Activated CD4-positive, alpha-beta T cell treated with anti-CD3 and anti-CD28 coated beads, Interleukin-2, amount 10 ng/mL, durations not matched to agents 7 days and 5 days (primary cell): ENCODE measurements at places on chromosomes 5 and 9.

- peaks cover 12% of the 10 kb centered on the region for H3K4me1 ChIP-seq
- H3K4me3 ChIP-seq = no peak overlapping the region
- no peak overlapping the region for H3K27ac ChIP-seq
- DNase-seq = no peak
- no peaks in the 10 kb centered on the region for H3K36me3 ChIP-seq
- H3K27me3 ChIP-seq = peaks cover 90% of the 10 kb centered on the region
These were observed 5.7 kb downstream of the NR6A1 start for GRCh38 chr9:124765439-124765835.

DNA sequence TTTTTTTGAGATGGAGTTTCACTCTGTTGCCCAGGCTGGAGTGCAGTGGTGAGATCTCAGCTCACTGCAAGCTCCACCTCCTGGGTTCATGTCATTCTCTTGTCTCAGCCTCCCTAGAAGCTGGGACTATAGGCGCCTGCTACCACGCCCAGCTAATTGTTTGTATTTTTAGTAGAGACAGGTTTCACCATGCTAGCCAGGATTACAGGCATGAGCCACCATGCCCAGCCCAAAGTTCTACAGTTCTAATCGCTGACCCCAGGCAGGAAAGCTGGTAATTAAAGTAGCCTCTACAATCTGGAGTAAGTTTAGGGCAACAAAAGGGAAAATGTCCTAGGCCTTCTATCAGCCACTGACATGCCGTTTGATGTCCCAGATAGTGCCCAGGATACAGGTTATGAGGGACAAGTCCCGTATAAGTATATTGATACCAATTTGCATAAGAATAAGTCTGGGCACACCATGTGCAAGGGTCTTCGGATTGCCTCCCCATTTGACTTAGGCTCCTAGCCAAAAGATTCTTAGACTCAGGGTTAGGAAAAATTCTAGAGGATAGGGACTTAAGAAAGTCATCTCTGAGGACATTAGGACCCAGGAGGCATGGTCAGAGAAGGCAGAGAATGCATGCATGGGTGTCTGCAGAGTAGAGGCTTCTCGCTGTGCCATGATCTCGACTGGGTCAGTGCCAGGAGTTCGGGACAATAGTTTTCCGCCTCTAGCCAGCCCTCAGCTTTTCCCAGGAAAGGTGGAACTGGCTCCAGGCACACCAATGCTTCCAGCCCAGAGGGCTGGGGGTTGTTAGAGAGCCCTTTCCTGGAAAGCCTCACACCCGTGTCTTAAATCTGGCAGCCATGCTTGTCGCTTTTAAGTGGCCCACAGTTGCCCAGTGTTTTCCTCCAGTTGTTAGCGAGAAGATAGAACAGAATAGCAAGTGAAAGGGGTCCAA, 1111.1 kb downstream of the TAF11L14 start:
- H3K4me1 ChIP-seq = peaks cover 57% of the 10 kb centered on the region
- peaks cover 21% of the 10 kb centered on the region for H3K36me3 ChIP-seq
- peak overlapping the region; percentile 97 for H3K27ac ChIP-seq
- DNase-seq = peak; percentile 43
- H3K27me3 ChIP-seq = no peaks in the 10 kb centered on the region

- no peak for DNase-seq
- no peak overlapping the region for H3K27ac ChIP-seq
- no peaks in the 10 kb centered on the region for H3K4me1 ChIP-seq
- H3K27me3 ChIP-seq = no peaks in the 10 kb centered on the region
These were observed 199.7 kb downstream of the NNT start for GRCh38 chr5:43802651-43803050.

DNA sequence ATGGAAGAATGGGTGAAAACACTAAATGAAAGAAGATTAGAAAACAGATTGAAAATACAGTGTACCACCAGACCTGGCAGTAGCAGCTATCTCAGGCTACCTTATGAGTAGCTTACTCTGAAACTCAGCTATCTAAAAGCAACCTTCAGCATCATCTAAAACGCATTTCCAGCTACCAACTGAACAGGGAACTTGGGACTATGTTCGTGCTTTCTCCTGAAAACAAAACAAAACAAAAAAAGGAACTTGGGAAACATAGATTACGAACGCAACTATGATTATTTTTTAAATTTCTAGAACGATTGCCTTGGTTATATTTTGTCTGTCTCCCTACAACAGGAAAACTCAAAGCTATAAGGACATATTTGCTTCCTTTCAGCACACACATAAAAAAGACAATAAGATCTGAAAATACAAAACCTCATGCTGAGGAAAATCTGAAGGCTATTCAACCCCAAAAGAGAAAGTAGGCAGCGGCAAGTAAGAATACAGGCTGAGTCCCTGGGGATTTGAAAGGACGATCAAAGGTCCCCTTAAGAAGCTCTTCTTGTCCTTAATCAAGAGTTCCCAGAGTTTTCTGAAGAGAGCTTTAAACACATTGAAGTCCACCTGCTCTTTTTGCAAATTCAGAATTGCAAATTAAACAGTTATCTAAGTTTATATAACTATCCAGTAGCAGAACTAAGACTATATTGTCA, 53.4 kb downstream of the OR2K2 start:
- no peaks in the 10 kb centered on the region for H3K36me3 ChIP-seq
- no peak overlapping the region for H3K27ac ChIP-seq

GRCh38 chr5:135005076-135005475, 29.0 kb downstream of the PITX1 start:
- H3K27ac ChIP-seq = no peak overlapping the region
- no peaks in the 10 kb centered on the region for H3K36me3 ChIP-seq
- no peak overlapping the region for H3K4me3 ChIP-seq
- H3K27me3 ChIP-seq = no peaks in the 10 kb centered on the region
- no peak for DNase-seq
- H3K4me1 ChIP-seq = no peaks in the 10 kb centered on the region

DNA sequence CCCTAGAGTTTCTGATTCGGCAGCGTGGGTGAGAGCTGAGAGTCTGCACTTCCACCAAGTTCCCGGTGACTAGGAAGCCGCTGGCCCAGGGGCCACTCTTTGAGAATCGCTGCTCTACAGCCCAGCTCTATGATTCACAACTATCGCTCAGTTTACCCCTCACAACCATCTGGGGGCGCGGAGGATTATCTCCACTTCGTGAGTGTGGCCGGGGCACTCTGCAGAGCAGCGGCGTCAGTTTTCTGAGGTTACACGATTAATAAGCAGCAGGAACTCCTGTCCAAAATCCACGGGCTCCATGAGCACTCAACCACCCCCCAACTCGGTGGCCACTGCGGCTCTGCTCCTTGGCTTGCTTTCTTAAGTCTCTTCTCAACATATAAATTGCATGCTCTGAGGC, 19.3 kb downstream of the CORO2A start:
- no peaks in the 10 kb centered on the region for H3K36me3 ChIP-seq
- no peaks in the 10 kb centered on the region for H3K27me3 ChIP-seq
- no peak overlapping the region for H3K27ac ChIP-seq
- peaks cover 21% of the 10 kb centered on the region for H3K4me1 ChIP-seq
- no peak for DNase-seq

DNA sequence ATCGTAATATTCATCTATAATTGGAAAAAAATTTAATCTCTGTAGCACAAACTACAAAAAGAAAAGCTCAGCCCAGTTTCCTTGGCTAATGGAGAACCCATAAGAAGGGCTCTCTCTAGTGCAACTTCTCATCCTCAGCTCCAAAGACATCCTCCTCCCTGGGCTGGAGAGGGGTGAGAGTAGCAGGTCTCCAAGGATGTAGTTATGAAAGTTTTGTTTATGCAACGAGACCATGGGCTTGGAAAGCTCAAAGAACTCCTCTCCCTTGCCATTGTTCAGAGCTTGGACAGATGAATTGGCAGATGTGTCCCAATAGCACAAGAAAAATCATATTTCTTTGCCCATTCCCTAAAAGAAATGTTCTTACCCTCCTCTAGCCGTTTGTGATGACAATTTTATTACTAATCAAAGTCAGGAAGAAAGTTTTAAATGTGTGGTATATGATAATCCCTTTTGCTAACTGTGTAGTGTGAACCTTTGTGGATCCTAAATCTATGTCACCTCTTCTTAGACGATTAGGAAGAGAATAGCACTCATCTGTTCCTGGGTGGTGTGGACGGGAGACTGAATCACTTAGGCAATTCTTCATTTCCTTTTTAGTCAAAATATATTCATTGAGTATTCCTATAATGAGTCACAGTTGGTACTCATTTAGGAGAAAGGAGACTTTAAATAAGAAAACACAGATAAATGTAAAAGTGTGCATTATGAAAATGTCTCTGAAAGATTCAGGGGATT, 52.2 kb downstream of the GARNL3 start:
- no peaks in the 10 kb centered on the region for H3K4me1 ChIP-seq
- H3K27me3 ChIP-seq = peaks cover 14% of the 10 kb centered on the region
- H3K4me3 ChIP-seq = no peak overlapping the region
- DNase-seq = no peak

GRCh38 chr5:134345996-134346395, 21.0 kb downstream of the CDKL3 start:
- H3K4me1 ChIP-seq = no peaks in the 10 kb centered on the region
- H3K36me3 ChIP-seq = no peaks in the 10 kb centered on the region
- H3K27me3 ChIP-seq = no peaks in the 10 kb centered on the region
- no peak for DNase-seq

- H3K4me1 ChIP-seq = no peaks in the 10 kb centered on the region
- no peak for DNase-seq
- no peaks in the 10 kb centered on the region for H3K36me3 ChIP-seq
- H3K27ac ChIP-seq = no peak overlapping the region
- no peaks in the 10 kb centered on the region for H3K27me3 ChIP-seq
These were observed 2051.3 kb upstream of the CDH9 start for GRCh38 chr5:29089591-29090130.

- no peak for DNase-seq
- H3K36me3 ChIP-seq = peaks cover 35% of the 10 kb centered on the region
- H3K27ac ChIP-seq = no peak overlapping the region
These were observed 128.9 kb downstream of the ERCC6L2 start for GRCh38 chr9:96004379-96004778.

DNA sequence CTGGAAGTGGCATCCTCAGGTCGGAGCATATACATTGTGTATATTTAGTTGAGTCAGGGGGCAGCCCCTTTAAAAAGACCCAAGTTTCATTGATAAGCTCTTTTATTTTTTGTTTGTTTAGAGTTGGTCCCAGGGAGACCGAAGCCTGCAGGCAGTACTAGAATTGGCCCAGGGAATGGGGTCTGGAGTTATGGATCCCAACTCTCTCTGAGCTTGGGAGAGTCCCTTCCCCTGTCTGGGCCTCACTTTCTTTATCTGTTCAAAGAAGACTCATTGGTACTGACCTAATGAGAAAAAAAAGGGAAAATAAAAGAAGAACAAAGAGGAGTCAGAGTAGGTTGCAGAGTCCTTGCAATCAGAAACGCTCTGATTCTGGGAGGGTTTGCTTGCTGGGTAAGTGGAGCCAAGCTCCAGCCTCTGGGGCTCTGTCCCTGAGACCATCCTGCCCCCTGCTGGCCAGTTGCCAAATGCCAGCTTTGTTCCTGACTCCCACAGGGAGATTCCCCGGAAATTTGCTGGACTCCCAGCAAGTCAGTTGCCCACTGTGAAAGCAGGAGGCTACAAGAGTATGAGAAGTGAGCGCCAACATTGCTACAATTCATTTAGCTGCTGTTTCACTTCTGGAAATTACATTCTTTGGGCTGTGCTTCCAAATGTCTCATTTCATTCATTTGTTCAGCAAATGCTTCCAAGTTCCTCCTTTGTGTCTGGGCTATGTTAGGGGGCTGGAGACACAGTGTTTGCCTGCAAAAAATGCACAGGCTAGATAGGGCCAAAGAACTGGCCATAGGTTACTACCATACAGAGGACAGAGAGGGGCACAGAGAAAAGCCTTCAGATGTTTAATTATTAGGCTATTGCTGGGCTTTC, 156.2 kb downstream of the MELK start:
- DNase-seq = peak; percentile 67
- H3K36me3 ChIP-seq = no peaks in the 10 kb centered on the region

GRCh38 chr5:7872517-7873130, 3.7 kb downstream of the MTRR start:
- peak overlapping the region; percentile 42 for H3K4me3 ChIP-seq
- peaks cover 49% of the 10 kb centered on the region for H3K36me3 ChIP-seq
- H3K4me1 ChIP-seq = peaks cover 62% of the 10 kb centered on the region
- H3K27me3 ChIP-seq = no peaks in the 10 kb centered on the region
- peak overlapping the region; percentile 81 for H3K27ac ChIP-seq
- DNase-seq = no peak

GRCh38 chr5:53834500-53834899, 274.1 kb downstream of the NDUFS4 start:
- no peak overlapping the region for H3K27ac ChIP-seq
- H3K4me3 ChIP-seq = no peak overlapping the region
- no peaks in the 10 kb centered on the region for H3K27me3 ChIP-seq
- no peaks in the 10 kb centered on the region for H3K36me3 ChIP-seq
- H3K4me1 ChIP-seq = no peaks in the 10 kb centered on the region

GRCh38 chr9:91196103-91196950, 165.4 kb downstream of the AUH start:
- no peaks in the 10 kb centered on the region for H3K27me3 ChIP-seq
- no peak for DNase-seq
- H3K36me3 ChIP-seq = peaks cover 29% of the 10 kb centered on the region
- H3K4me1 ChIP-seq = peaks cover 66% of the 10 kb centered on the region
- no peak overlapping the region for H3K4me3 ChIP-seq

DNA sequence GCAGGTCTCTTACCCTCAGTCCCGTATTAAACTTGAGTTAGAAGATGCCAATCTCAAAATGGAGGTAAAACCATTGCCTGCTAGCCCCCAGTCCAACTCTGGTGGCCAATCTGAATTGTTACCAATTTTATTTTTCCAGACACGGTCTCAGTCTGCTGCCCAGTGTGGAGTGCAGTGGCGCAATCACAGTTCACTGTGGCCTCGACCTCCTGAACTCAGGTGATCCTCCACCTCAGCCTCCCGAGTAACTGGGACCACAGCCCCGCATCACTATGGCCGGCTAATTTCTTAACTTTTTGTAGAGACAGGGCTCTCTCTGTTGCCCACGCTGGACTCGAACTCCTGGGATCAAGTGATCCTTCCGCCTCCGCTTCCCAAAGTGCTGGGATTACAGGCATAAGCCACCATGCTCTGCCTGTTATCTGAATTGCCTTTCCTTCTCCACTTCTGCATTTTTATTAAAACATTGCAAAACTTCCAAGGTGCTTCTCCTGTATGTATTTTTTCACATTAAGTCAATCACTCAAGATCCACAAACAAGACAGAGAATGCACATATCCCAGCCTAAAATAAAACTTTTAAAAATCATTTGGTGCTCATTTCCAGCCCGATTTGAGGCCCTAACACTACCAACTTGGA, 2.3 kb downstream of the FANCC start:
- H3K4me3 ChIP-seq = no peak overlapping the region
- peaks cover 33% of the 10 kb centered on the region for H3K4me1 ChIP-seq
- no peak overlapping the region for H3K27ac ChIP-seq
- no peak for DNase-seq

DNA sequence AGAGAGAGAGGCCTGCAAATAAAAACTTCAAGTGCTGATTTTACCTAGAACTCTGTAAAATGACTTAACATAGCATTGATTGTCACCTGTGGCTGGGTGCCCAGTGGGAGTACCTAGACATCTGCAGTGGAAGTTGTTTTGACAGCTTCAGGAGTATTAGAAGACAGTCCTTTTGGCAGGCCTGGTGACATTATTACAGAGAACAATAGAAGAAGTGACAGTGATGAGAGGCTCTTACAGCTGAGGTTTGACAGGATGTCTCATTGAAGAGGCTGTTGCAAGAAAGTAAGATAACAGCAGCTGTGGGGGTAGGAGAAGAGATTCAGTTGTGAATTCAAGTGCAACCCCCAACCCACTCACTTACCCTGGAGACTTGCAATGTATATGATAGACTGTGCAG, 27.9 kb upstream of the MUSK start:
- no peak overlapping the region for H3K27ac ChIP-seq
- no peaks in the 10 kb centered on the region for H3K36me3 ChIP-seq
- H3K4me1 ChIP-seq = no peaks in the 10 kb centered on the region

GRCh38 chr5:168042284-168043068, 249.0 kb upstream of the WWC1 start:
- H3K4me1 ChIP-seq = no peaks in the 10 kb centered on the region
- DNase-seq = no peak
